Activated naive CD4-positive, alpha-beta T cell treated with anti-CD3 and anti-CD28 coated beads for 36 hours (primary cell): ENCODE measurements at places on chromosomes 13 and 19. TPM values are rescaled to one million over a fixed set of nuclear protein-coding genes. Genes with fewer than 3 reads are reported as not detected.

The TLE2 gene
- total RNA-seq, result 7.2 TPM

The CEACAM6 gene
- total RNA-seq, result not detected

The TMEM59L gene
- total RNA-seq, result 0.40 TPM

The CPB2 gene
- not detected for total RNA-seq

GRCh38 chr19:46347985-46348384, 1.1 kb downstream of the PPP5C start:
- no peak for DNase-seq
- H3K4me1 ChIP-seq, result peaks cover 44% of the 10 kb centered on the region
- peak overlapping the region; percentile 90 for H3K4me3 ChIP-seq

DNA sequence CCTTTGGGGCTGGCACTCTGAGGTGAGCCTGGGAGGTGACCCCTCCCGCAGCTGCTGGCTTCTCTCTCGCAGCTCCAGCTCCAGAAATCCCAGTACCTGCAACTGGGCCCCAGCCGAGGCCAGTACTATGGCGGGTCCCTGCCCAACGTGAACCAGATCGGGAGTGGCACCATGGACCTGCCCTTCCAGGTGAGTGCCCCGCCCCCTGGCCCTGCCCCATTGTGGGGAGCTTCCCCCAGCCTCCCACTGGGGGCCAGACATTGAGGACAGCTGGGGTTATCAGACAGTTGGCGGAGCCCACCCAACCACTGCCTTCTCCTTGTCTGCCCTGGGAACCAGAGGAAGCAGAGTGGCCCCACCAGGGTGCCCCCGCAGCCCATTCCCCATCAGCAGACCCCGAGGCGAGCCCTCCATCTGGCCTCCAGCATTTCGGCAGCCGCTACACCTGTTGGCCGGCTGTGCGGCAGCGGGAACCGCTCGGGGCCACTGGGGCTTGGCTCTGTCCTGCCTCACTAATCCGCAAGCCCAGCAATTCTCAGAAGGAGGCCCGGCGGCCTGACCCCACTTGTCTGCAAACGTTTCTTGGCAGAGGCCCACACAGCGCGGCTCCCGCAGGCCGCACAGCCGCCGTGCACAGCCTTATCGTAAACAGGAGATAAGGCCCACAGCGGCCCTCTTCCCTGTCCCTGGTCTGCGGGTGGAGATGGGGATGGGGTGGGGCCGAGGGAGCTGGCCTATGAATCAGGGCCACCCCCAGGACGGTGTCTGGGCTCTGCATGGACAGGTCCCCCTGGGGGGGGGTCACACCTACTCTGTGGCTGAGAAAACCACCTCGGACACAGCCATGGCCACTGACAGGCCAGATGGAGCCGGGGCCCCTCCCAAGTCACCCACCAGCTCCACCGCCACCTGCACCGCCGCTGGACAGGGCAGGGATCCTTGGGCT, 48.0 kb downstream of the COMP start:
- no peaks in the 10 kb centered on the region for H3K4me1 ChIP-seq
- no peak overlapping the region for H3K27ac ChIP-seq
- no peak for DNase-seq
- H3K36me3 ChIP-seq, result no peaks in the 10 kb centered on the region
- no peaks in the 10 kb centered on the region for H3K27me3 ChIP-seq

GRCh38 chr13:35479706-35480105, 3.2 kb upstream of the MAB21L1 start:
- H3K4me1 ChIP-seq, result peaks cover 22% of the 10 kb centered on the region
- DNase-seq, result no peak
- no peak overlapping the region for H3K27ac ChIP-seq
- peaks cover 42% of the 10 kb centered on the region for H3K27me3 ChIP-seq

- H3K27me3 ChIP-seq, result no peaks in the 10 kb centered on the region
- peaks cover 67% of the 10 kb centered on the region for H3K36me3 ChIP-seq
- DNase-seq, result no peak
- no peak overlapping the region for H3K4me3 ChIP-seq
- H3K27ac ChIP-seq, result peak overlapping the region; percentile 50
These were observed 6.4 kb downstream of the RPL21 start for GRCh38 chr13:27257648-27258253.

- H3K4me3 ChIP-seq, result no peak overlapping the region
- DNase-seq, result no peak
- no peaks in the 10 kb centered on the region for H3K27me3 ChIP-seq
- no peaks in the 10 kb centered on the region for H3K36me3 ChIP-seq
These were observed 9.9 kb downstream of the KLHL26 start for GRCh38 chr19:18646535-18647370.

DNA sequence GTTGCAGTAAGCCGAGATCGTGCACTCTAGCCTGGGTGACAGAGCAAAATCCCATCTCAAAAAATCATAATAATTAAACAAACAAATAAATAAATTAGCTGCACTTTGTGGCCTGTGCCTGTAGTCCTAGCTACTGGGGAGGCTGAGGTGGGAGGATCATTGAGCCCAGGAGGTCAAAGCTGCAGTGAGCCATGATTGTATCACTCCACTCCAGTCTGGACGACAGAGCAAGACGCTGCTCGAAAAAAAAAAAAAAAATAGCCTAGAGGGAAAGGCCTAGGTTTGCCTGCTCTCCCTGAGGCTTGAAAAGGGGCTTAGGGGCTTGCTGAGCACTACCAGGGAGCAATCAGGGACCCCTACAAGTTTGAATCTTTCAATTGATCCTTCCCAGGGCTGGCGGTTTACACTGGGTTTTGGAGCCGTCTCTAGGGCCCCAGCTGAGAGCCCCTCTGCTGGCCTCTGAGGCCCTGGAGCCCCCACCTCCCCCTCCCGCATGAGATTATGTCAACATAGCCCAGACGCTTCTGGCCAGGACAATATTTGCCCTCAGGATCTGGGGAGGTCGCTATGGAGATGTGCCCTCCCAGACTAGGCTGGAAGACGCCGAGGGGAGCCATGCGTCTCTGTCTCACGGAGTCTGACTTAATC, 10.4 kb upstream of the GIPR start:
- H3K36me3 ChIP-seq, result no peaks in the 10 kb centered on the region
- no peak for DNase-seq
- H3K4me1 ChIP-seq, result no peaks in the 10 kb centered on the region
- H3K4me3 ChIP-seq, result no peak overlapping the region

GRCh38 chr13:99465454-99465853, 35.8 kb upstream of the TM9SF2 start:
- no peak for DNase-seq
- peaks cover 30% of the 10 kb centered on the region for H3K4me1 ChIP-seq
- H3K27me3 ChIP-seq, result no peaks in the 10 kb centered on the region
- no peak overlapping the region for H3K4me3 ChIP-seq
- H3K27ac ChIP-seq, result peak overlapping the region; percentile 80
- no peaks in the 10 kb centered on the region for H3K36me3 ChIP-seq

GRCh38 chr19:33214596-33214995, 11.1 kb downstream of the SLC7A10 start:
- H3K27me3 ChIP-seq, result no peaks in the 10 kb centered on the region
- no peaks in the 10 kb centered on the region for H3K36me3 ChIP-seq
- H3K4me3 ChIP-seq, result no peak overlapping the region

DNA sequence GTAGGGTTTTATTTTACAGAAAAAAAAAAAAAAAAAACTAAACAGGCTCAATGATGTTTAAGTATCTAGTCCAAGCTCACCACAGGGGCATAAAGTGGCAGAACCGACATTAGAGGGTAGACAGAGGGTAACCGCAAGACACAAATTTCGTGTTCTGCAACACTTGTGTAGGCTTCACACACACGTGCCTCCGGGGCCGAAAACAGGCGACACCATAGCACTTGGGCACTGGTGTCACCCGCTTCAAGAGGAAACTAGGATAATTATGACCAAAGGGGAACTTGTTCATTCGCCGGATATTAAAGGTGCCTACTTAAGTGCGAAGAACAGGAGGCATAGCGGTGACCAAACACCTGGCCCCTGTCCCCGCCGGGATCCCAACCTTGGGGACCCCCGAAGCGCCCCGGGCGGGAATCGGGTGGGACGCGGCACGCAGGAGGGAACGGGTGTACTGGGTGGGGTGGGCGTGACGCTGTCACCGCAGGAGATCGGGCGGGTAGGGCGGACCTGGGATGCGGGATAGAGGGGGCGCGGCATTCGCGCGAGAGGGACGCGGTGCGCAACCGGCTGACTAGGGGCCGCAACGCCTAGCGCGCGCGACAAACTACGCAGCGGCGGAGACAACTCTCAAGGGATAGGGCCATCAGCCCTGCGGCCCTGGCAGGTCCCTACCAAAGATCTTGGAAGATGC, 558 bp downstream of the MZT1 start:
- H3K4me1 ChIP-seq, result peaks cover 43% of the 10 kb centered on the region
- H3K36me3 ChIP-seq, result peaks cover 34% of the 10 kb centered on the region
- peak; percentile 58 for DNase-seq
- no peaks in the 10 kb centered on the region for H3K27me3 ChIP-seq
- H3K27ac ChIP-seq, result peak overlapping the region; percentile 81
- H3K4me3 ChIP-seq, result peak overlapping the region; percentile 90

GRCh38 chr13:20921572-20921971, 19.0 kb upstream of the XPO4 start:
- H3K4me3 ChIP-seq, result no peak overlapping the region
- no peaks in the 10 kb centered on the region for H3K27me3 ChIP-seq
- no peaks in the 10 kb centered on the region for H3K4me1 ChIP-seq
- H3K36me3 ChIP-seq, result no peaks in the 10 kb centered on the region
- H3K27ac ChIP-seq, result no peak overlapping the region

DNA sequence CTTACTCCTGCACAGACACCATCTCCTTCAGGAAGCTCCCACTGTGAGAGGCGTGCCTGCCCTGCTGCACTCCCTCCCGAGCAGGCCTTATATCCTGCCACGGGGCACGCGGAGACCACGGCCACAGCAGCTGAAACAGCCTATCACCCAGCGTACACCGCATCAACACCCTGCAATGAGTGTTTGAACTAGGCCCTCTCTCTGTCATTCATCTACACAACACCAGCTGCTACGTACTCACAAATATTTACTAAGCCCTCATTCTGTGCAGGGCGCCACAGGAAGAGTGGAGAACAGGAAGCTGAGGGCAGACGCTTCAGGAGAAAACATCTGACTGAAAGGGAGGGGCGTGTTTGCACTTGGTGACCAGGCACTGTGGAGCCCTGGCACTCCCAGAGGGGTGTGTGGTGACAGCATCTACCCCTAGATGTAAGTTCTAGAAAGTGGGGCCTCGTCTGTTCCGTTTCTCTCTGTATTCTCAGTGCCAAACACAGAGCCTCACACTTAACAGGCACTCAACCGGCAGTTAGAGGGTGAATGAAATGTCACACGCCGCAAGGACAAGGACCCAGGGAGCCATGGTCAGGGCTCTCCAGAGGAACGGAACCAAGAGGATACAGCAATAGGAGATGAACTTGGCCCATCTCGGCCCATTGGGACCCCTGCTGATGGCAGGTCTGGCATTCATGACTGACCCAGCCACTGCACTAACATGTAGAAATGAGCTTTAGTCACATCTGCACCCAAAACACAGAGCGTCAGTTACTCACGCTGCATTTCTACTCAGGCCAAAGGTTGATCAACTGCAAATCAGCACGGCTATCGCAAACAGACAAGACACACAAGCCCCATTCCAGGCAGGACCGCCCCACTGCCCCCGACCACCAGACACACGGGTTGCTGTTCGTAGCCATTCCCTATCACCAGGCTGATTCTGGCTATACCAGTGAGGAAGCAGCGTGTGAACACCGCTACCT, 15.7 kb downstream of the RANBP3 start:
- no peaks in the 10 kb centered on the region for H3K27me3 ChIP-seq
- H3K4me1 ChIP-seq, result peaks cover 92% of the 10 kb centered on the region
- DNase-seq, result peak; percentile 84
- H3K27ac ChIP-seq, result peak overlapping the region; percentile 90

DNA sequence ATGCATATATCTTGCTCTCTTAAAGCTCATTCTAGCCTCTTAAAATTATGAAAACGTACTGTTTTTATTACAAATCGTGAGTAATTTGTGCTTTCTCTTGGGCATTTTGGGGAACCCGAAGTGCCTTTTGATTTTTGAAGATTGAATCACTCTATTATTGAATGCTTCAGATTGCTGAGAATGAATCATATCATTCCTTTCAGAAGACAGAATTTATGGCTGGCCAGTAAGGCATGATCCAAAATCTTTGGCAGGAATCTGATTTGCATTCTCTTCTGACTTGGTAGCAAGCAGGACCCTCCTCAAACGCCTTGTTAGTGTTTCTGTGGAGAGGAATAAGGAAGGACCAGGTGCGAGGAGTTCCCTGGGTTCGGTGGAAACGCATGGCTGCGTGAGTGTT, 49.5 kb downstream of the STARD13 start:
- H3K4me1 ChIP-seq, result no peaks in the 10 kb centered on the region
- H3K27ac ChIP-seq, result no peak overlapping the region
- no peak for DNase-seq
- peaks cover 19% of the 10 kb centered on the region for H3K27me3 ChIP-seq
- H3K36me3 ChIP-seq, result peaks cover 2% of the 10 kb centered on the region
- no peak overlapping the region for H3K4me3 ChIP-seq

GRCh38 chr13:102295316-102296048, 106.4 kb downstream of the FGF14 start:
- DNase-seq, result no peak
- H3K27ac ChIP-seq, result no peak overlapping the region
- no peak overlapping the region for H3K4me3 ChIP-seq
- H3K36me3 ChIP-seq, result no peaks in the 10 kb centered on the region
- no peaks in the 10 kb centered on the region for H3K4me1 ChIP-seq
